Effector memory CD8-positive, alpha-beta T cell (primary cell): ENCODE measurements at places on chromosomes 5 and 9.

DNA sequence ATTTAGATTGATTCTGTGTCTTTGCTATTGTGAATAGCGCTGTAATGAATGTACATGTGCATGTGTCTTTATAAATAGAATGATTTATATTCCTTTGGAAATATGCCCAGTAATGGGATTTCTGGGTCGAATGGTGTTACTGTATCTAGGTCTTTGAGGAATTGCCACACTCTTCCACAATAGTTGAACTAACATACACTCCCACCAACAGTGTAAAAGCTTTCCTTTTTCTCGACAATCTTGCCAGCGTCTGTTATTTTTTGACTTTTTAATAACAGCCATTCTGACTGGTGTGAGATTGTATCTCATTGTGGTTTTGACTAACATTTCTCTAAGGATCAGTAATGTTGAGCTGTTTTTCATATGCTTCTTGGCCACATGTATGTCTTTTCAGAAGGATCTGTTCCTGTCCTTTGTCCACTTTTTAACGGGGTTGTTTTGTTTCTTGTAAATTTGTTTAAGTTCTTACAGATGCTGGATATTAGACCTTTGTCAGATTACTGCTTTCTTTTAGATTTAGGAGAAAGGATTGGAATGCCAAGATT lies 125.0 kb upstream of the NR5A1 start:
- no peak for DNase-seq
- H3K4me1 ChIP-seq, result no peaks in the 10 kb centered on the region
- no peak overlapping the region for H3K27ac ChIP-seq
- no peaks in the 10 kb centered on the region for H3K36me3 ChIP-seq
- H3K27me3 ChIP-seq, result peaks cover 44% of the 10 kb centered on the region

GRCh38 chr5:7251132-7251531 lies 144.8 kb upstream of the ADCY2 start:
- no peaks in the 10 kb centered on the region for H3K4me1 ChIP-seq
- no peak overlapping the region for H3K27ac ChIP-seq
- H3K27me3 ChIP-seq, result no peaks in the 10 kb centered on the region
- H3K36me3 ChIP-seq, result no peaks in the 10 kb centered on the region
- DNase-seq, result no peak

GRCh38 chr5:41306005-41306404 lies 92.7 kb upstream of the C6 start:
- DNase-seq, result no peak
- H3K4me3 ChIP-seq, result no peak overlapping the region

DNA sequence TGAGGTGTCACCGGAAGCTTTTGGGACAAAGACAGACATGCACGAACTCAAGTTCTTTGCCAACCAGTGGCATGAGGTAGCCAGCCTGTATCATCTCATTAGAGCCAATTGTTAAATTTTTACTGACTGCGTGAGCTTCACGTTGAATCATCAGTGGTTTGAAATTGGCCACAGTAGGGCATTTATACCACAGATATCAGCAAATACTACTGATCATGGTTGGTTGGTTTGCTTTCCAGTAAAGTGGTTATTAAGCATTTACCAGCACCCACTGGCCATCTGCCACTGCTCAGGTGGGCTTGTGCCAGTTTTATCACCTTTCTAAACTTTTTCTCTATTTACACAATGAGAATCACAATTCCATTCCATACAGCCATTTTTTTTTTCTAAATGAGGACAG lies 28.4 kb upstream of the SHC3 start:
- H3K4me1 ChIP-seq, result no peaks in the 10 kb centered on the region
- H3K4me3 ChIP-seq, result no peak overlapping the region
- H3K27ac ChIP-seq, result no peak overlapping the region
- peaks cover 23% of the 10 kb centered on the region for H3K27me3 ChIP-seq

DNA sequence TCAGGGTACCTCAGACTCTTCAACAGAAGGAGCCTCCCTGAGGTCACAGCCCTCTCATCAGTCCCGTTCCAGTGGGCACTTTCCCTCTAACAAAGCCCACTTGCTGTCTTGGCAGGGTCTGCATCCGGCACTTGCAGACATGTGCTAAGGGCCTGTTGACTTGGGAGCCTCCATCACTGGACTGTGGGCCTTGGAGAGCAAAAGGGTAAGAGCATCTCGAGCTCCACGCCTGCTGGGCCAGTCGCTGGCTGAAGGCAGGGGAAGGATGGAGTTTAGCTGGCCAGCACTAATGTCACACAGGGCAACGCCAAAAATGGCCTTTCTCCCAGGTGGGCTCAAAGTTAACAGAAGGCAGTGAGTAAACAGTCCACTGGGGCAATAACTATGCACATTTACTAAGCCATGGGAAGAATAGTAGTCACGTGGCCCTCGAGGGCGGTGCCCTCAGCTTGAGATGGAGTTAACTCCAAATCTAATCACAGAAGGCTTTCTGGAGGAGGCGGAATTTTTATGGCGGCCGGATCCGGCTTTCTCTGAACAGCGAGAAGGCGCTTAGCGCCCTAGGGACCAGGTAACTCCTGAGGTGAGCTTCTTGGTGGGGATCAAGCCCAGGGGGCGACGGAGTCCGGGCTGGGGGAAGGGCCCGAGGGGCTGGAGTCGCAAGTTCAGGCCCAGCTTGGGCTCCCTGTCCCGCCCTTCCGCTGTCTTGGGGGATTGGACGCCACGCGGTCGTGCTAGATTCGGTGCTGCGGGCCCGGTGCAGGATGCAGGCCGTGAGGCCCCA lies 2.0 kb upstream of the NSD1 start:
- DNase-seq, result no peak
- peaks cover 29% of the 10 kb centered on the region for H3K4me1 ChIP-seq
- H3K27me3 ChIP-seq, result no peaks in the 10 kb centered on the region
- peaks cover 40% of the 10 kb centered on the region for H3K36me3 ChIP-seq

DNA sequence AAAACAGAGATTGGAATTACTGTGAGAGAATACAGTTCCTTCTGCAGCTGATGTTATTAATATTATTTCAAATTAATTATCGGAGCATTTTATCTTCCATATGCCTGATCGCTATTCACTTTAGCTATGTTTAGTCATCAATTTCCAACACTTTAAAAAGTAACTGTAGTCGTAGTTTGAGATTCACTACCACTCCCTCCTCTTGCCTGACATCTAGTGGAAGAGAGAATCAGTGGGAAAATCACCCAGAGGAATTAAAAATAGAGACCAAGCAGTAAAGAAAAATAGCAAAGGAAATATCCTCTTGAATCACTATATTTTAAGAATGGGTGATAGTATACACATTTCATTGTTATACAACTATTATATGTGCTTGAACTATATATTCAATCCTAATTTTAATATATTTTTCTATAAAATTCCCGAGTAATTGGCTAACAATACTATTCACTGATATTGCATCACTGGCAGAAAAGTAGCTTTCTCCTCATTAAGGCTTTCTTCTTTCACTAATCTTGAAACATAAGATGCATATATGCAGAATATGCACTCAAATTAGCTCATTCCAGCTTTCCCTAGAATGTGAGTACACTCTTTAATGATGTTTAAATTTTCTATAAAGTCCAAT lies 708.7 kb downstream of the CDH9 start:
- H3K4me3 ChIP-seq, result no peak overlapping the region
- no peaks in the 10 kb centered on the region for H3K4me1 ChIP-seq
- H3K27ac ChIP-seq, result no peak overlapping the region
- no peaks in the 10 kb centered on the region for H3K27me3 ChIP-seq
- no peak for DNase-seq

DNA sequence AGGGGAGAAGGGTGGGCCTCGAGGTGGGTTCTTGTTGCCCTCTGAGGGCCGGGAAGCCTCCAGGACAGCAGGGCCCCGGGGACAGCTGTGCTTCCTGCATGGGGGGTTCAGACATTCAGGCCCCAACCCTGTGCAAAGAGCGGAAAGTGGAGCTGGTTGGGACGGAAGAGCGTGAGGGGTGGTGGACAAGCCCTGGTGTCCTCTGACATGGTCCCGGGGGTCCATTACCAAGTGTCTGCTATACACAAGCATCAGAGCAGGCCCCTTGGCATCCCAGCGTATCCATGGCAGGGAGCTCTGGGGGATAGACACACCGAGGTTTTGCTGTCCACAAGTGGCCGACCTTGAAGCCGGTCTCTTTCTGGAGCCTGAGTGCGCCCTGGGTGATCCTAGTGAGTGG lies 9.3 kb downstream of the PLPP7 start:
- no peaks in the 10 kb centered on the region for H3K4me1 ChIP-seq
- H3K36me3 ChIP-seq, result no peaks in the 10 kb centered on the region
- no peak overlapping the region for H3K27ac ChIP-seq

- no peaks in the 10 kb centered on the region for H3K27me3 ChIP-seq
- peaks cover 85% of the 10 kb centered on the region for H3K4me1 ChIP-seq
- H3K36me3 ChIP-seq, result peaks cover 6% of the 10 kb centered on the region
Observed at GRCh38 chr9:111909444-111909843, 12.8 kb downstream of the UGCG start.

DNA sequence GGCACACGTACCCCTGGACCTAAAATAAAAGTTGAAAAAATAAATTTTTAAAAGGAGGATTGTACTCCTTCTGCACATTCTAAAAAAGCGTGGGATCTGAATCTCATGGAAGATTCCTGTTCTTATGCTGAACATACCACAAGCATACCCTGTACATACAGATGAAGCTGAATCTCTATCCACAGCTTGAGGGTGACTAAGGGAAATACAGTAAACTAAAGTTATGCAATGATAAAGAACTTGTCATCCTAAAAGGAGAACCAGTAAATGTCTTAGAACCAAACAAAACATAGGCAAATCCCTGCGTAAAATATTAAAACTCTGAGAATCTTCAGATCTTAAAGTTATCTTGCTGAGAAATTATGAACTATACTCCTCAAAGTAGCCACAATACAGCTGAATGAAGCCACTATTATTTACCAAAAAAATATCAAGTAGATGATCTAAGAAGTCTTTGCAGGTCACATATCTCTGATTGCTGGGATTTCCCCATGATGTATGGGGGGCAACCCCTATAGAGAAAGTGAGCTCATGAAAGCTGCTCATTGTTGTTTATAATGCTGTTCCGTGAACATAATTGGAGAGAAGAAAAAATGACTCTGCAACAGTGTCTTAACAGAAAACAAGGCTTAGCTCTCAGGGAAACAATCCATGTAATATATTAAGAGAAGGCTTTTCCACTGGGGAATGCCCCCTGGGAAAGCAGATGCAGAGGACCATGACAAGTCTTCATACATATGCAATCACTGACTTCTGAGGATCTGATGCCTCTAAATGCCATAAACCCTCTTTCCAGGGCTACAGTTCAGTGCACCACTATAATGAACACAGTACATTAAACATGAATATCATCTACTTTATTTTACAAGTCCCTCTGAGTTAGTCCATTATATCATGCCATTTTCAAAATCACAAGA lies 210.1 kb downstream of the EPB41L4A start:
- no peaks in the 10 kb centered on the region for H3K4me1 ChIP-seq
- no peaks in the 10 kb centered on the region for H3K36me3 ChIP-seq
- no peak overlapping the region for H3K27ac ChIP-seq
- DNase-seq, result no peak

- no peak overlapping the region for H3K4me3 ChIP-seq
- peaks cover 52% of the 10 kb centered on the region for H3K27me3 ChIP-seq
- peaks cover 3% of the 10 kb centered on the region for H3K36me3 ChIP-seq
- H3K4me1 ChIP-seq, result peaks cover 4% of the 10 kb centered on the region
Observed at GRCh38 chr5:151682240-151682639, 4.5 kb downstream of the SPARC start.

DNA sequence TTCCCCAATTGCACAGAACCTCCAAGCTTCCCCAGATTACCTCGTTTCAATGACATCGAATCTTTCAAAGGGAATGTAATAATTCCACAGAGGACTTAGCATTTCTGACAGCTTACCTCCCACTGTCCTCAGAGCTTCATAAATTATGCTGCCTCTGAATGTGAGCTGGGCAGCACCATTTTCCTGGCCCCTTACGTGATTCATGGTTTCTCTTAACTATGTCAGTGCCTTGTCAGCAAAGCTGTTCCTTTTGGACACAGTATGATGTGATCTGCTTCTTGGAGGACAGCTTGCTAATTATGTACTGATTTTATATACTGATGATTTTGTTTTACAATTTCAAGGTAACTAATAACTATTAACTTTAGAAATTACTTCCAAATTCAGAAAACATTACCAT lies 27.7 kb upstream of the SSBP2 start:
- peak overlapping the region; percentile 95 for H3K27ac ChIP-seq
- no peak for DNase-seq
- H3K27me3 ChIP-seq, result no peaks in the 10 kb centered on the region
- no peaks in the 10 kb centered on the region for H3K36me3 ChIP-seq

GRCh38 chr5:38994324-38994927 lies 79.8 kb downstream of the RICTOR start:
- peaks cover 8% of the 10 kb centered on the region for H3K4me1 ChIP-seq
- no peaks in the 10 kb centered on the region for H3K27me3 ChIP-seq
- peaks cover 24% of the 10 kb centered on the region for H3K36me3 ChIP-seq
- no peak for DNase-seq
- no peak overlapping the region for H3K4me3 ChIP-seq

- H3K27ac ChIP-seq, result no peak overlapping the region
- H3K36me3 ChIP-seq, result no peaks in the 10 kb centered on the region
- DNase-seq, result no peak
- H3K27me3 ChIP-seq, result peaks cover 15% of the 10 kb centered on the region
Observed at GRCh38 chr5:36277521-36278176, 24.1 kb downstream of the RANBP3L start.

DNA sequence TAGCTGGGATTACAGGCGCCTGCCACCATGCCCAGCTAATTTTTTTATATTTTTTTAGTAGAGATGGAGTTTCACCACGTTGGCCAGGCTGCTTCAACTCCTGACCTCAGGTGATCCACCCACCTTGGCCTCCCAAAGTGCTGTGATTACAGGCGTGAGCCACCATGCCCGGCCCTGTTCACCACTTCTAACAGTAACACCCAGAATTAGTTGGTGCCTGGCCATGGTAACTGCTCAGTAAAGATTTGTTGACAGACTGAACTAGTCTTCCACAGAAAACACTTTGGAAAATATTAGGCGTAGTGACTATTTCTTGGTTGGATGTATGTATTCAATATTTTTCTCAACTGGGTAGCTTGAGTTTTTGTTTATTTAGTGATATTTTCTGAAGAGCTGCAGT lies 24.0 kb downstream of the TUT7 start:
- H3K36me3 ChIP-seq, result peaks cover 74% of the 10 kb centered on the region
- DNase-seq, result no peak
- no peaks in the 10 kb centered on the region for H3K27me3 ChIP-seq
- H3K4me3 ChIP-seq, result no peak overlapping the region

DNA sequence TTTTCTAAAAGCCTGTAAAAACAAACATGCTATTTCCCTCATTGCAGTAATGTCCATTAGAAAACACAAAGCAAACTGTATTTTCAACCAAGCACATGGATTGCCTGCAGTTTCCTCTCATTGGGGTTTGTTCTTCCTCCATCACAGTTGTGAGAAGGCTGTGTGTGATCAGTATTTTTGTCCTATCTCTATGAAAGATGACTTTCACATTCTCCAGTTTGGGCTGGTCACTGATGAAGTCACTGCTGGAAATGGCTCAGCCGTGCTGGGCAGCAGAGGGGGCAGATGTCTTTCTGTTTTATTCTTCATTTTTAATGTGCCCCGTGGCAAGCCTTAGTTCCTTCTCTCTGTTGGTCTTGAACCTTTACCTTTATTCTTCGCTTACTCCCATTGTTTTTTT lies 288.9 kb upstream of the MPDZ start:
- H3K4me1 ChIP-seq, result peaks cover 6% of the 10 kb centered on the region
- no peak for DNase-seq
- no peaks in the 10 kb centered on the region for H3K36me3 ChIP-seq
- peaks cover 7% of the 10 kb centered on the region for H3K27me3 ChIP-seq
- no peak overlapping the region for H3K27ac ChIP-seq

GRCh38 chr9:1400983-1401382 lies 350.8 kb downstream of the DMRT2 start:
- no peak overlapping the region for H3K4me3 ChIP-seq
- H3K27ac ChIP-seq, result no peak overlapping the region
- H3K4me1 ChIP-seq, result no peaks in the 10 kb centered on the region
- no peak for DNase-seq
- H3K36me3 ChIP-seq, result no peaks in the 10 kb centered on the region
- no peaks in the 10 kb centered on the region for H3K27me3 ChIP-seq
